ENCODE measurements at places on chromosomes 1 and 21.

DNA sequence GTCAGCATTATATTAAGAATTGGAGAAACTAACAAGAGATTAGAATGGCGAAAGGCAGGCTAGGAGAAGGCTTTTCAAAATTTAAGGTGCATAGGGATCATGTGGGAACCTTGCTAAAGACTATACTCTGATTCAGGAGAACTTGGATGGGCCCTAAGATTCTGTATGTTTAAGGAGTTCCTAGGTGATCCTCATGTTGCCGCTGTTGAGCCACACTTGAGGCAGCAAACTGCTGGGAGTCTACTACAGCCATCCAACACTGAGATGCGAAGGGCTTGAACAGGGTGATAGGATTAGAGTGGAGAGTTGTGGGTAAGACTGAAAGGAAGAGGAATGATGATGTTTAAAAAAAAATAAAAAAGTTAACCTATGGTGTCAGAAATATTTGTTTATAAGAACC, 1013.2 kb downstream of the MRPL39 start:
- DNase-seq: no peak

GRCh38 chr1:52153010-52153409, 11.1 kb downstream of the ZFYVE9 start:
- DNase-seq: no peak

GRCh38 chr1:20440785-20441200, 45.2 kb downstream of the CAMK2N1 start:
- DNase-seq: no peak

GRCh38 chr1:189616893-189617292, 860.8 kb downstream of the BRINP3 start:
- DNase-seq: peak; percentile 44

GRCh38 chr1:81543764-81544163, 257.0 kb upstream of the ADGRL2 start:
- DNase-seq: no peak

DNA sequence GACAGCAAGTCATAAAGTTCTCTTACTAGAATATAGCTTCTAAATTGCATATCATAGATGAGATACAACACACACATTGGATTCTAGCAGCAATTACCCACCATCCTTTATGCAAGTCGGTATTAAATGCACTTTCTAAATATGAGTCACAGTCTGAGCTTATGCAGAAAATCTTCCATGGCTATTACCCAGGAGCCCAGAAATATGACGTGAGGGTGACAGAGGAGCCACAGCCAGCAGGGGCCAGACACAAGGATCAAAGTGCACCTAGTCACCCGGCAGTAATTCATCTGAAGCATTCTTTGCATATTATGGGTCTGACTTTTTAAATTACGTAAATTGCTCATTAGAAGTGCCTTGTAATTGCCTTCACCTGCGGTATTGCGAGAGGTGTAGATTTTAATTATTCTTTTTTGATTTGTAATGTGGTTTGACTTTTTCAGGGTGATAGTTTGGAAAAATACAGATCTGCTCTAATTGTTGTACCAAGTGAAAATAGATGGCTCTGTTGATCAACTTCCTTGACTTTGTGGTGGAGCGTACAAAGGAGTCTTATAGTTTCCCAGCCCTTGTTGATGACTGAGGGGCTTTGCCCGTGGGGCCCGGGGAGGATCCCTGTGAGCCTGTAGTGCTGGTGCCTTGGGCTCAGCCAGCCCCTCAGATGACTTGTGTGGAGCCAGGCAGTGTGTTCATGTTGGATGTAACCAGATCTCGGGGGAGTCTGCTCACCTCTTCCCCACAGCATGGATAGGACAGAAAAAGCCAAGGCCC, 470.0 kb upstream of the VAMP3 start:
- DNase-seq: peak; percentile 94

GRCh38 chr1:153678519-153679336, at the start of gene NPR1:
NPR1 (plus strand) TSS chr1:153678688; CDS start chr1:153679109, 421 bp downstream.
- DNase-seq: no peak

DNA sequence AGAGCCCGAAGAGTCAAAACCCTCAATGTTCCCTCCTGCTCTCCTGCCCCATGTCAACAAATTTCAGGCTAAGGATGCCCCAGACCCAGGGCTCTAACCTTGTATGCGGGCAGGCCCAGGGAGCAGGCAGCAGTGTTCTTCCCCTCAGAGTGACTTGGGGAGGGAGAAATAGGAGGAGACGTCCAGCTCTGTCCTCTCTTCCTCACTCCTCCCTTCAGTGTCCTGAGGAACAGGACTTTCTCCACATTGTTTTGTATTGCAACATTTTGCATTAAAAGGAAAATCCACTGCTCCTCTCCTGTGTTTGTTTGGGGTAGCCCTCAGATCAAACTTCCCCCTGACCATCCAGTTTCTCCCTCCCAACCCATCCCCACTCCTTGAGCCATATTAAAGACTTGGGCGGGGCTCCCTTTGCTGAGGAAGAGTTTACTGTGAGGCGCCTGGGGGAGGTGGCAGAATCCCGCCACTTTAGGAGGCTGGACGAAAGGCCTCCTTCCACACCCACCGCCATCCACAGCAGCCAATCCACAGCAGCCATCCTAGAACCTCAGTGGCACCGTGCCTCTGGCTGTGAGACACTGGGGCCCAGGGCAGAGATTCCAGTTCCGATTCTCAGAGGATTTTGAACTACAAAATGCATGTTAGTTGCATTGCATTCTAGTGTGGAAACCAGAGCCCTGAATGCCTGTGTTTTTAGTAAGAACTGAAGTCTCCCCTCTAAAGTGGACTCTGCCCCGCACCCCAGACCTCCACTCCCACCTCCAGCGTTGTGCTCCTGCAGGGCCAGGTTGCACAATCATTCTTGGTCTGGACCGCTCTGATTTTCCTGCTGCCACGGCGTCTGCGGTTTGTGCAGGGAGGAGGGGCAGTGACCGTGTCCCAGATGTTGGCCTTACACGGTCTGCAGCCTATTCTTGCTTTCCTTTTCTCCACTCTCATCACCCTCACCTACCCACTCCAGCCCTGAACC, 3.0 kb downstream of the OLFML3 start:
- DNase-seq: no peak

- DNase-seq: peak; percentile 39
Measured at GRCh38 chr1:205255941-205256780, 28.4 kb downstream of the TMCC2 start.

- no peak for DNase-seq
Measured at GRCh38 chr21:35359076-35359475, 310.0 kb upstream of the RUNX1 start.

DNA sequence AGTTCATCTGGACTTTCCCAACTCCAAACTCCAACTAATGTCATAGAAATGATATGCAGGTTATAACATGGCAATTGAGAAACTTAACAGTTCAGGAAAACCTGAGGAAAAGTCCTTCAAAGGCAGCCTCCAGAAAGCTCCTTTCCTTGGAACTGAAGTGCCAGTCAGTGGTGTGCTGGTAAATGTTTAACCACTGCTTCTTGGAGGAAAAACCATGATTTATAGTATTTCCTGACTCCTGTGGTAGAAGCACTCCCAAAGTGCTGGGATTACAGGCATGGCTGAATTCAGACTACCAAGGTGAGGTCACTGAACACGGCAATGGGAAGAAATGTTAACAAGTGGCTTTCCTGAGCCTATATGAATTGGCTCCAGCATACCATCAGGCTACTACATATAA, 26.7 kb upstream of the ZNHIT6 start:
- no peak for DNase-seq

DNA sequence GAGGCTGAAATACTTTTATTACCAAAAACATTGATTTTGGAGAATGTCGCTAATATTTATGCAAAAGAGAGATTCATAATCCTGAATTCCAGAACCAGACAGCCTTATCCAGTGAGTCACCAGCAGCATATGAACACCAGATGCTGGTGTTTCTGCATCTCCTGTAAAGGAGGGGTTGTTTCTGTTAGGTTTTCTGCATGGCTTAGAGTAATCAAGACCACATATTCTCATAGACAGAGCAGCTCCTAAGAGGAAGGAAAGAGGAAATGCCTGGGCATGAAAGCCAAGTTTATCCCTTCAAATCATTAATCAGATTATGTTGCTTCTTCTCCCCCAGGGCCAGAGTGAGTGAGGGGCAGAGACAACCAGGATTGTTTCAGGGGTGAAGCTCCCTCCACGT, 86.2 kb downstream of the NGF start:
- peak; percentile 90 for DNase-seq

DNA sequence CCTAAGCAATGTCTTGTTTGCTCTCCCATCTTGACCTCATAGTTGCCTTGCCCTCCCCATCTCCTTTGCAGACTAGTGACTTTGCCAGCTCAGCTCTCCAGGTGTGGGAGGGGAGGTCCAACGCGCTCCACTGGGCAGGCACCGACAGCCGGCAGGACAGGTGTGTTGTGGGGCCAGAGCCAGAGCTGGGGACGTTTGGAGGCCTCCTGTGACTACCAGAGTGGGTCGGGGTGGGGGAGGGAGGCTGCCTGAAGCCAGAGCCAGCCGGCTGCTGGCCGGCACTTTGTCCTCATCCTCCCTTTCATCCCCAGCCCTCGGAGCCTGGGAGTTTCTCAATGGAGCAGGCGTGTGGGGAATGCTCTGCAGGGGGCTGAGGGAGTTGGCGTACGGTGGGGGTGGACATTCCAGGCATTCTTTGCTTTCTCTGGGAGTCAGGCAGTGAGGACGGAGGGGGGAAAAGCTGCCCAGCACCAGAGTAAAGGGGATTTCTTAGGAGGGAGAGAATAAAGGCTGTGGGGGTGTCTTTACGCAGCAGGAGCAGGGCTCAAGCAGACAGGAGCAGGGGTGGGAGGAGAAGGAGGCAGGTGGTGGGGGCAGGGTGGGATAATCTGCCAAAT, 20.2 kb downstream of the NUAK2 start:
- DNase-seq: peak; percentile 71

GRCh38 chr1:6587261-6588005, 7.6 kb downstream of the ZBTB48 start:
- no peak for DNase-seq

- no peak for DNase-seq
Measured at GRCh38 chr1:99110140-99111041, 105.7 kb upstream of the PLPPR5 start.

DNA sequence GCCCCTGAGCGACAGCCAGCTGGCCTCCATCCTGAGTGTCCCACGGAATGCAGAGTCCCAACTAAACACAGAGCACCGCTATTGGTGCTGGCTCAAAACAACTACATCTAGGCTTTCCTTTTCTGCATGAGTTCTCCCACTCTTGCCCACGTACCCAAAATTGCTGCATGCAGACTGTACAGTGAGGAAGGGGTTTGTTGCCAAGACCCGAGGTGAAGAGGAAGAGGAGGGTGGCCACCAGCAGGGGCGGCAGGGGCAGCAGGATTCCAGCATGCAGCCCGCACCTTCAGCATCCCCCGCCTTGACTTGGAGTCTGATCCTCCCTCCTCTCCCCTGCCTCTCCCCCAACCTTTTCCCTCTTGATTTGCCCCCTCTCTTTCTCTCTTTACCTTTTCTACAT, 8.0 kb downstream of the S100A9 start:
- DNase-seq: no peak

GRCh38 chr1:186212568-186213224, 162.4 kb downstream of the TPR start:
- peak; percentile 75 for DNase-seq

- no peak for DNase-seq
Measured at GRCh38 chr1:33167650-33168447, 14.0 kb downstream of the TRIM62 start.

DNA sequence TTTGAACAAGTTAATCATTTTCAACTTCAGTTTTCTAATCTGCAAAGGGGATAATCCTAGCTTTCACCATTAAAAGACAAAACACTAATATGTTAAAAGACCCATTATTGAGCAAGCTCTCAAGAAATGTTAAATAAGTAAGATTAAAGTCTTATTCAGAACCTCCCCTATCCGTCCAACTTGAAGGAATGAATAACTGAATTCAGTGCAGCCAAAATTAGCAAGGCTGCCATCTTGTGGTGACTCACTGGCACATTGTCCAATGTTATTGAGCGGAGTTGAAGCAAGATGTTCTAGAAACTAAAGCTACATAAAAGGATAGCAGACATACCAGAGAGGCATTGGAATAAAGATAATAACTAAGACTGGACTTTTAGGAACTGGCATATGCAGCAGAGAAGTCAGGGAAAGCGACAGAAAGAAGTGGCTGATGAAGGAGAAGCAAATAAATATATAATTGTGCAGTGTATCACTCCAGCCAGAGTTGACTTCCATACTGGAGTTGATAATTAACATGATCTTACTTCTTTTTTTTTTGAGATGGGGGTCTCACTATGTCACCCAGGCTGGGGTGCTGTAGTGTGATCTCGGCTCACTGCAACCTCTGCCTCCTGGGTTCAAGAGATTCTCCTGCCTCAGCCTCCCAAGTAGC, 8.2 kb upstream of the CAP1 start:
- no peak for DNase-seq

GRCh38 chr21:35229290-35229689, 180.2 kb upstream of the RUNX1 start:
- DNase-seq: no peak

GRCh38 chr1:67708606-67709005, 23.6 kb downstream of the GADD45A start:
- DNase-seq: no peak

DNA sequence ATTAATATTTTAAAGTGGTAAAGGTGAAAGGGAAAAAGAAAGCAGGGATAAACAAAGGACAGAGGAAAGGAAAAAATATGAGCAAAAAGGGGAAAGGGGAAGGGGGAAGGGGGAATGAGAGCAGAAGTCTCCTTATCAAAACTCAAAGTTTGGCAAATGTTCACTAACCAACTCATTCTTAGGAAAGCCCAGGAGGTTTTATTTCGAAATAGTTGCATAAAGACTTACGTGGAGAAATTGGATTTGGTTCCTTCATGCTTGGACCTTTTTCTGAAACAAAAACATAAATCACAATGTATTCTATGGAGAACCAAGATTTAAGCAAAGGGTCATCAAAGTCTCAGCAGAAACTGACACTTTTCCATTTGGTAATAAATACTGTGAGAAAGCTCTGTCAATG, 188.1 kb downstream of the TGFBR3 start:
- peak; percentile 49 for DNase-seq

DNA sequence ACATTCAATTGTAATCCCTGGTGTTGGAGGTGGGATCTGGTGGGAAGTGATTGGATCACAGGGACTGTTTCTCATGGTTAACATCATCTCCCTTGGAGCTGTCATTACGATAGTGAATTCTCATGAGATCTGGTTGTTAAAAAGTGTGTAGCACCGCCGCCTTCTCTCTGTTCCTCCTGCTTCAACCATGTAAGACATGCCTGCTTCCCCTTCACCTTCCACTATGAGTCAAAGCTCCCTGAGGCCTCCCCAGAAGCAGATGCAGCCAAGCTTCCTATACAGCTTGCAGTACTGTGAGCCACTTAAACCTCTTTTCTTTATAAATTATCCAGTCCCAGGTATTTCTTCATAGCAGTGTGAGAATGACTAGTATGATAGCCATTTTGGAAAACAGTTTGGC, 30.1 kb upstream of the TRIM62 start:
- DNase-seq: no peak
